ENCODE measurements at places on chromosomes 13 and 19. TPM values are rescaled to one million over a fixed set of nuclear protein-coding genes. Genes with fewer than 3 reads are reported as not detected.

- no peak overlapping the region for H3K4me3 ChIP-seq
- no peaks in the 10 kb centered on the region for H3K4me1 ChIP-seq
- no peak overlapping the region for H3K27ac ChIP-seq
- no peaks in the 10 kb centered on the region for H3K36me3 ChIP-seq
Measured at GRCh38 chr13:38662362-38662761, 24.5 kb upstream of the FREM2 start.

The SSC5D gene
- total RNA-seq, result 66.1 TPM

DNA sequence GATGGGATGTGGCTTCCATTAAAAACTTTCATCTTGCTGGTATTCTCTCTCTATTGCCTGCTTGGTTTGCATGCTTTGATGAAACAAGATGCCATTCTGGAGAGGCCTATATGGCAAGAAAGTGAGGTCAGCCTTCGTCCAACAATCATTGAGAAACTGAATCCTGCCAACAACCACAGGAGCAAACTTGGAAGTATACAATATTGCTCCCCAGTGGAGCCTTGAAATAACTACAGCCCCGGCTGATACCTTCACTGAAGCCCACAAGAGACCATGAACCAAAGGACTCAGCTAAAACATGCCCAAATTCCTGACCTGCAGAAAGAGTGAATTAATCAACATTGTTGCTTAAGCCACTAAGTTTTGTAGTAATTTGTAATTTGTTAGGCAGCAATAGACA is 82.5 kb upstream of the FGF14 start:
- H3K4me3 ChIP-seq, result no peak overlapping the region
- no peaks in the 10 kb centered on the region for H3K36me3 ChIP-seq
- peak; percentile 2 for DNase-seq
- no peaks in the 10 kb centered on the region for H3K27me3 ChIP-seq

DNA sequence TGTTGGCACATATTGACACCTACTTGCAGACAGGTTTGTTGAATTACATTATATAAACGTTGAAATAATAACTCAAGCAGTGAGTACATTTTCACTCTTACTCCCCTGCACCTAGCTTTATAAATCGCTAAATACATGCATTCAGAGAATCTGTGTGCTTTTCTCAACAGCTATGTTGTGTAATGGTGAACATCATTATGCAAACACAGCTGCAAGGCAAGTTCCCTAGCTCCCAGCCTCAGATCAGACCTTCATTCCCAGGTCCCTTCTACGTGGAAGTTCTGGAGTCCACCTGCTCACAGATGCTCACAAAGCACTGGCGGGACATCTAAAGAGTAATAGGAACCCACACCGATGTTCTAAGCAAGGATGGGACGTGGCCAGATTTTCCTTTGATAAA is 86.8 kb upstream of the PEG3 start:
- no peak overlapping the region for H3K27ac ChIP-seq
- no peak for DNase-seq
- no peaks in the 10 kb centered on the region for H3K36me3 ChIP-seq
- no peaks in the 10 kb centered on the region for H3K4me1 ChIP-seq
- H3K4me3 ChIP-seq, result no peak overlapping the region
- no peaks in the 10 kb centered on the region for H3K27me3 ChIP-seq

DNA sequence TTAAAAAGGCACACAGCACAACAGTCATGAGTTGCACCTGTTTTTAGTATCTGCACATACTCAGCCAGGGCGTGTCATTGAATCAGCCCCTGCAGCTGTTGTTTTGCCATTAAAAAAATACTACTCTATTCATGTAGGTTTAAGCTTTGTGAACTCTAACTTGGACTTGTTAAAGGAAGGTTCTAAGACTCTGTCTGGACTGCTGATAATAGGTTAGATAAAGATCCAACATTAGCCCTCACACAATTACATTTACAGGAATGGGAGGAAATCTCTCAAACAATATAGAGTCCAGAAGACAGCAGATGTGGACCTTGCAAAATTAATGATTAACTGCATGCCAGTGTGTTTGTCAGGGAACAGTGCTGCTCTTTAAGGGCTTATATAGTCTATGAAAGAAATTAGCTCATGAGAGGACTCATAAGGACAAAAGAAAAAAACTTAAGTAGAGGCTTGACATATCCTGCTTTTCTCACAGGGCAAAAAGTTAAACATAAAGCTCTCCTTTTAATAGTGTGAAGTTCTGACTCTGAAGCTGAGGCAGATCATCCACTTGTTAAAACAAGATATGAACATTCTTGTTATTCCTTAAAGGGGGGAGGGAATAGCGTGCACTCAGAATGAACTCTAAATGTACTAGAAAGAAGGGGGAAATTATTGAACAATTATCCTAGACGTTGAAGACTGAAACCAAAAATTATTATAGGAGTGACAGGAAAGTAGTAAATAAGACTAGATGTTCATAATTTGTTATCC is 243.6 kb downstream of the NDFIP2 start:
- no peaks in the 10 kb centered on the region for H3K36me3 ChIP-seq
- H3K4me1 ChIP-seq, result peaks cover 4% of the 10 kb centered on the region
- H3K27ac ChIP-seq, result no peak overlapping the region
- no peak overlapping the region for H3K4me3 ChIP-seq

The PRODH2 gene
- not detected for total RNA-seq

The ATP8A2 gene
- 1.2 TPM for total RNA-seq

DNA sequence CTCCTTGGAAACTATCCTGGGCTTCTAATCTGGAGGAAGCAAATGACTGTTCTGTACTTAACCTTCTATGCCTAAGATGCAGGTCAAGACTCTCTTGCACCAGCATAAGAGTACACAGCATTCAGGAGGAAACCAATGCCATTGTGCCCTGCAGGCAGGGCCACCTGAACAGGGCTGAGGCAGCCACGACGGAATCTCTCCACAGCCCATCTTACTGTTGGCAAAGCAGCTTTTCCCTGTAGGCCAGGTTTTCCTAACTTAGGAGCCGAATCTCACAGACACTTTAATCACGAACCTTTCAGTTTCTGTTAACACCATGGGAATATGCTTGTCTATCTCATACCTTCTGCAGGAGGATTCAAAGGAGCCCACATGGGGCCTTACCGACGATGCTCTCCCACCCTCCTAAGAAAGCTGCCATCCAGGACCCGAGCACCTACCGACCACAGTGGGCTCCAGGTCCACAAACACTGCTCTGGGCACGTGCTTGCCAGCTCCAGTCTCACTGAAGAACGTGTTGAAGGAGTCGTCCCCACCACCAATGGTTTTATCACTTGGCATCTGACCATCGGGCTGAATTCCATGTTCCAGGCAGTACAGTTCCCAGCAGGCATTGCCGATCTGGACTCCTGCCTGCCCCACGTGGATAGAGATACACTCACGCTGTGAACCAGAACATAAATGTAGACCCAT is 2.6 kb downstream of the TUBA3C start:
- no peaks in the 10 kb centered on the region for H3K36me3 ChIP-seq
- no peaks in the 10 kb centered on the region for H3K4me1 ChIP-seq
- H3K4me3 ChIP-seq, result no peak overlapping the region
- H3K27ac ChIP-seq, result no peak overlapping the region

The KLF12 gene
- 25.3 TPM for total RNA-seq

- no peaks in the 10 kb centered on the region for H3K27me3 ChIP-seq
- peaks cover 10% of the 10 kb centered on the region for H3K4me1 ChIP-seq
- DNase-seq, result peak; percentile 51
- no peaks in the 10 kb centered on the region for H3K36me3 ChIP-seq
- no peak overlapping the region for H3K27ac ChIP-seq
Measured at GRCh38 chr13:101417043-101417406, 717 bp upstream of the NALCN start.

DNA sequence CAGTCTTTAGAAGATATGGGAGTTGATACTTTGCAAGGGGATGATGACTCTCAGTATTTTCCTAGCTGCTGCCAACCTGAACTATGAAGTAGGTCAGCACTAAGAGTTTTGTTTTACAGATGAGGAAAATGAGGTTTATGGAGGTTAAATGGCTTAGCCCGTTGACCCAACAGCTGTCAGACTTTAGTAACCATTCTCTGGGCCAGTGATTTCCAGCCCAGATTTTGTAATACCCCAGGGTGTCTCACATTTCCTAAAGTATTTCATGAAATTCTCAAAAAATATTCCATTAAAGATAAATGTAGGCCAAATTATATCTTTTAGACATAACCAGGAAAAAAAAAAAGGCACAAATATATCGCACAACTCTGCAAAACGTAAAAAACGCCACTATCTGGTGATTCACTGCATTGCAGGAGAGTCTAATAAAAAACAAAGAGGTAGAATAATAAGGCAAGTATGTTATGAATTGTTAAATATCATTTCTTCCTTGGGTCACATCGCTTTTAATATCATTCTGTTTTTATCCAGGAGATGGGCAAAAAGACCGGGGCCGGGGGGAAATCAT is 112.5 kb downstream of the DACH1 start:
- no peaks in the 10 kb centered on the region for H3K36me3 ChIP-seq
- H3K27me3 ChIP-seq, result no peaks in the 10 kb centered on the region
- H3K4me3 ChIP-seq, result no peak overlapping the region
- no peaks in the 10 kb centered on the region for H3K4me1 ChIP-seq
- no peak for DNase-seq
- H3K27ac ChIP-seq, result no peak overlapping the region

The POSTN gene
- 26.6 TPM for total RNA-seq

The PRR36 gene
- 1.3 TPM for total RNA-seq

The C13orf42 gene
- total RNA-seq, result not detected

- H3K4me1 ChIP-seq, result no peaks in the 10 kb centered on the region
- H3K36me3 ChIP-seq, result no peaks in the 10 kb centered on the region
- no peak for DNase-seq
- H3K27me3 ChIP-seq, result no peaks in the 10 kb centered on the region
- no peak overlapping the region for H3K4me3 ChIP-seq
Measured at GRCh38 chr19:55687281-55688201, 12.5 kb downstream of the EPN1 start.

GRCh38 chr13:113090806-113091205 is 14.8 kb upstream of the F7 start:
- H3K27ac ChIP-seq, result no peak overlapping the region
- no peak for DNase-seq
- H3K36me3 ChIP-seq, result no peaks in the 10 kb centered on the region
- no peak overlapping the region for H3K4me3 ChIP-seq

DNA sequence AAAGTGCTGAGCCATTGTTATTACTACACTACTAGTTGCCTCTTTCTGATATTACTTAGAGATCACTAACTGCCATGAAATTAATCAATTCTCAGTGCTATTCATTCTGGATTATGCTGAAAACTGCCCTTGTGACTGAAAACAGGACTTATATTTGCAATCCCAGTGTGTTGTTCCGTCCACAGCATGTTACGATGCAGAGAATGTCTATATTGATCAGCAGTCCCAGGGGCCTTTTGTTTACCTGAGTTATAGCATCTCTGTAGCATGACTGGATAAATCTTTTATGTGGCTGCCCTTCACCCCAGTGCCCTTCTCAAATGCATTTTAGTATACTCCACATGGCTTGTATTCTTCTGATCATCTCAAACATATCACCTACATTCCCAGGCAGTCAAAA is 251.0 kb downstream of the GPC5 start:
- no peak overlapping the region for H3K27ac ChIP-seq
- no peaks in the 10 kb centered on the region for H3K36me3 ChIP-seq
- no peaks in the 10 kb centered on the region for H3K4me1 ChIP-seq
- no peak for DNase-seq
- H3K27me3 ChIP-seq, result no peaks in the 10 kb centered on the region
- H3K4me3 ChIP-seq, result no peak overlapping the region

DNA sequence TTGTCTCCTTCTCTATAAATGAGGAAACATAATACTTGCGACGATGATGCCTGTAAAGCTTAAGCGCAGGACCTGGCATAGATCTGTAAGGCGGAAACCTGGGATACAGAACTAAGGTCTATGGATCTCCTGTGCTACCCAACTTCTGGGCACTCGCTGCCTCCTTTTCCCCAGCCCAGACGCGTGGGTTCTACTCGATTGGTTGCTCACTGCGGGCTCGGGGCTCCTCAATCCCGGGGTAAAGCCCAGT is 615 bp upstream of the PSMC4 start:
- H3K4me1 ChIP-seq, result peaks cover 11% of the 10 kb centered on the region
- no peak for DNase-seq
- H3K36me3 ChIP-seq, result peaks cover 27% of the 10 kb centered on the region
- peak overlapping the region; percentile 82 for H3K27ac ChIP-seq
- peak overlapping the region; percentile 88 for H3K4me3 ChIP-seq

- H3K4me1 ChIP-seq, result no peaks in the 10 kb centered on the region
- no peaks in the 10 kb centered on the region for H3K36me3 ChIP-seq
- no peak overlapping the region for H3K27ac ChIP-seq
- H3K4me3 ChIP-seq, result no peak overlapping the region
Measured at GRCh38 chr13:27028683-27029480, 142.7 kb downstream of the USP12 start.

- H3K4me3 ChIP-seq, result no peak overlapping the region
- H3K27ac ChIP-seq, result no peak overlapping the region
- H3K27me3 ChIP-seq, result no peaks in the 10 kb centered on the region
- no peaks in the 10 kb centered on the region for H3K4me1 ChIP-seq
Measured at GRCh38 chr13:97492257-97492656, 58.3 kb downstream of the RAP2A start.

GRCh38 chr13:23325191-23325590 is 108.3 kb downstream of the SACS start:
- H3K36me3 ChIP-seq, result peaks cover 4% of the 10 kb centered on the region
- no peaks in the 10 kb centered on the region for H3K27me3 ChIP-seq
- DNase-seq, result no peak
- peaks cover 42% of the 10 kb centered on the region for H3K4me1 ChIP-seq
- no peak overlapping the region for H3K4me3 ChIP-seq

DNA sequence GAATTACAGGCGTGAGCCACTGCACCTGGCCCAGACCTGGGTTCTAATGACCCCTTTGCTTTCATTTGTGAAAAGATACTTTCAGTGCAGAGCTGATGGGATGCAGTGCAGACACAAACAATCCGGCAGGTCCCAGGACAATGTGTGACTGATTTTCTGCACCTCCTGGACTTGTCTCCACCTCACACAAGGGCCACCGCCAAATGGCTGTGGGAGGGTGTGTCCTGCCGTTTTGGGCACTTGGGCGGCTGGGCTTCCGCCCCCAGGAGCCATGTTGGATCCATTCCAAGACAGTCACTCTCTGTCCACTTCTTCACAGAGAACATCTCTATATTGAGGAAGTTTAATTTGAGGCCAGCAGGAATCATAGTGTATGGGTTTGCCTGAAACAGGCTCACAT is 112.3 kb upstream of the ZNF507 start:
- H3K4me3 ChIP-seq, result no peak overlapping the region
- no peak overlapping the region for H3K27ac ChIP-seq
- no peaks in the 10 kb centered on the region for H3K27me3 ChIP-seq
- no peak for DNase-seq
- H3K36me3 ChIP-seq, result no peaks in the 10 kb centered on the region

The PSG4 gene
- total RNA-seq, result 0.84 TPM

The TGFBR3L gene
- total RNA-seq, result 4.6 TPM

GRCh38 chr19:35937345-35938281 is 1.4 kb downstream of the LRFN3 start:
- no peak overlapping the region for H3K27ac ChIP-seq
- H3K4me1 ChIP-seq, result peaks cover 23% of the 10 kb centered on the region
- H3K4me3 ChIP-seq, result peak overlapping the region; percentile 60
- DNase-seq, result no peak

Measured in astrocyte (in vitro differentiated cells and primary cell).